NCI-H1105 (cell line): ENCODE measurements at places on chromosomes 12 and 14.

DNA sequence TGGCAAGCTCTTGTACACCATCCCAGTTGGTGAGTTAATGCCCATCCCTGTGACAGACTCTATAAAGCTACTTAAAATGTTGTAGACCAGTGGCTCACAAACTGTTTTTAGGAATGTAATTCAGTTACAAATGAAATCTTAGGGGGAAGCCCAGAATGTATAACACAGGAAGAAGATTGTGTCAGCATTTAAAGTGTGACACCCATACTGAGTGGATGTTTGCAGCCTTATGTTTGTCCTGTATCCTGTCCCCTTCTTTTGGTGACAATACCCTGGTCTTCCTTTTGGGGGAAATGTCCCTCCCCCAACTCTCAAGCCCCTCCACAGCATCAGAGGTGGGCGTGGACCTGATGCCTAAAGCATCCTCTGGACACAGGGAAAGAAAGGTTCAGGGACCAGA lies 47.6 kb upstream of the FAM222A start:
- DNase-seq: no peak

- DNase-seq: no peak
These were observed 128.8 kb downstream of the PAPOLA start for GRCh38 chr14:96631030-96631429.

- DNase-seq: no peak
These were observed 73.6 kb upstream of the RASSF8 start for GRCh38 chr12:25884920-25885234.

DNA sequence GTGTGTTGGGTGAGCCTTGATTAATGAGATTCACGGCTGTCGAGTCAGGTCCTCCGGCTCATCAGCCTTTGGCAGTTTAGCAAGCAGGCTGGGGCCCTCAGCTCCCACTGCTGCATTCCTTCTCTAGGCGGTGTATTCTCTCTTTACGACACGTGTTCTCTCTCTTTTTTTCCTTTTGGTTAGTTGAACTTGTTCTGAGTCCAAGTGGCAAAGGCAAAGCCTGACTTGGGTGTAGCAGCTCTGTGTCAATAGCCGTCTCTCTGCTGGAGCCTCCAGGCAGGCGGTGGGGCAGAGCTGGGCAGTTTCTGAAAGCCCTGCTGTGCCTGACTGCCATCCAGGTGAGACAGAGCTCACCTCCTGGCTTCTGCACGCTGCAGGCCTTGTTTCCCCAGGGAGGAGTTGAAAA lies 46.6 kb downstream of the SUSD6 start:
- no peak for DNase-seq

DNA sequence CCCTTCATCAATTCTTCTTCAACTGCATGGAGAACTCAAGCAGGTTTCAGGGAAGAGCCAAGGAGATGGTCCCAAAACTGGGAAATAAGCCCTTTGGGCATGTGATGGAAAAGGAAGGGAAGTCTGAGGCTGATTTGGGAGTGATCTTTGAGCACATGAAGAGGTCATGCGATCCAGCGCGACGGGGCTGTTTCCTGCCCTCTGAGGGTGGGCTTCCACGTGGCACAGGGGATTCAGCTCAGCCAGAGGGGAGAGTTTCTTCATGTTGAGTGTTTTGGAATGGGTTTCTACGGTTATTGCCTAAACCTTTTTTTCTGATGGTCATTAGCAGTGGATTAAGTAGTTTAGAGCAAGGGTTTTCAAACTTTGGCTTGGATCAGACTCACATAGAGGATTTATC lies 30.2 kb downstream of the GPR68 start:
- DNase-seq: no peak

DNA sequence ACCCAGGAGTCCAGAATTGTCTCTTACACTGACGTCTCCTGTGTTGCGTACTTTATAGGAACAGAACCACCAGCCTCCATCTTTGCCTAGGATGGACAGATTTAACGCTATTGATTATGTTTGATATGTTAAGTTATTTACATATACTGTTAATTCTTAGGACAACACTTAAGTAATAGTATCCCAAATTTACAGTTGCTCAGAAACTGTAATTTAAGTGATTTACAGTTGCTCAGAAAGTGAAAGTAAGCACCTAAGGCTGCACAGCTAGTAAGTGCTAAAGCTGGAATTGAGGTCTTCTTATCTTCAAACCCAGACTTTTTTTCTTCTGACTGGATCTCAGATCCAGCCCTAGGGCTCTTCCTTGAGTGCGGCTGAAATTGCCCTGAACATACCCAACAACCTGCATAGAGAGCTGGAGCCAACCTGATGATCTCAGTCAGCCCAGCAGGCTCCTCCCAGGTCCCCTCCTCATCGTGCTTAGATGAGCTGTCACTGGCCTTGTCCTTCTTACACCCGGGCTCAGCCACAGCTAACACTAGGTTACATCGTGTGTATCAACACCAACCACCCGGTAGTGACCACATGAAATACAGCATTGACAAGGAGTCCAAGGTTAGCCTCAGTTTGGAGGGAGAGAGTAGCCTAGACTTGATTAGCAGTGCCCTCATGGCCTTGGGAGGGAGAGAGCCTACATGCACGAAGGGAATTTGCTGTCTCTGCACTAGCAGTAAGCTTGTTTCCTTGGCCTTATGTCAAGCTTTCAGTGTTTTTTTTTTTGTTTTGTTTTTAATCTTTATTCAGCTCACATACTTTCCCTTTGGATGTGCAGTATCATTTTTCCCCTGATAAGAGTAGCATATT lies 111.1 kb upstream of the ARHGAP5 start:
- no peak for DNase-seq

GRCh38 chr12:124397807-124398577 lies 103.1 kb downstream of the RFLNA start:
- peak; percentile 8 for DNase-seq

DNA sequence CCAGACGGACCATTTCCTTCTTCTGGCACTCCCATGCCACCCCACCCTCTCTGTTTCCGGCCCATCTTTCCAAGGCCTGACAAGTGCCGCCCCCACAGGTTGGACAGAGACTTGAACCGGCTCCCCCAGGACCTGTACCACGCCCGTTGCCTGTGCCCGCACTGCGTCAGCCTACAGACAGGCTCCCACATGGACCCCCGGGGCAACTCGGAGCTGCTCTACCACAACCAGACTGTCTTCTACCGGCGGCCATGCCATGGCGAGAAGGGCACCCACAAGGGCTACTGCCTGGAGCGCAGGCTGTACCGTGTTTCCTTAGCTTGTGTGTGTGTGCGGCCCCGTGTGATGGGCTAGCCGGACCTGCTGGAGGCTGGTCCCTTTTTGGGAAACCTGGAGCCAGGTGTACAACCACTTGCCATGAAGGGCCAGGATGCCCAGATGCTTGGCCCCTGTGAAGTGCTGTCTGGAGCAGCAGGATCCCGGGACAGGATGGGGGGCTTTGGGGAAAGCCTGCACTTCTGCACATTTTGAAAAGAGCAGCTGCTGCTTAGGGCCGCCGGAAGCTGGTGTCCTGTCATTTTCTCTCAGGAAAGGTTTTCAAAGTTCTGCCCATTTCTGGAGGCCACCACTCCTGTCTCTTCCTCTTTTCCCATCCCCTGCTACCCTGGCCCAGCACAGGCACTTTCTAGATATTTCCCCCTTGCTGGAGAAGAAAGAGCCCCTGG lies 1.2 kb upstream of the CMTM5 start:
- DNase-seq: no peak

DNA sequence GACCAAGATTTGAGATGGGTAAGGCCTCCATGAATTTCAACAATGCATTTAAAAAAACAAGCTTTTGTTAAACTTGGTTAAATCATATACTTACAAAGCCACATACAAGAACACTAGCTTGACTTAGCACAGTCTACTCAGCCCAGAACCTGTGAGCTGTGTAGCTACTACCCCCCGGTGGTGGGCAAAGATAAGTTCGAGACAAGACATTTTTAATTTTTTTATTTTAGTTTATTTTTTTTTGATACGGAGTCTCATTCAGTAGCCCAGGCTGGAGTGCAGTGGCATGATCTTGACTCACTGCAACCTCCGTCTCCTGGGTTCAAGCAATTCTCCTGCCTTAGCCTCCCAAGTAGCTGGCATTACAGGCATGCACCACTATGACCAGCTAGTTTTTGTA lies 3.7 kb upstream of the NECAP1 start:
- peak; percentile 23 for DNase-seq

DNA sequence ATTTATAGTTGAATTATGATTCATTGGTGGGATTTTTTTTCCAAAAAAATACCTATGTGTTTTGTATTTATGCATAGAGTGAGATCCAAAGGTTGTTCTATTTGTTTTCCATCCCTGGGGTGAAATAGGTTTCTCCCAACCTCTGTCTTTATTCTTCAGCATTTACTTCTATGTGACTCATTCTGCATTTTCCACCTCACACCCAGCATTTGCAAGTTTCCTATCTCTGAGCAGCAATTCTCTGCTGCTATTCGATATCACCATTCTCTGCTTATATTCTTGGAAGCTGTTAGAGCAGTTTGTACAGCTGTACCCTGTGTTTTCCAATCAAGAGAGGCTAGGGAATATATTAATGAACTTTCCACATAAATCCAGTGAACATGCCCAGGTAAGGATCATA lies 538.9 kb downstream of the SNAPC1 start:
- DNase-seq: no peak

- DNase-seq: no peak
These were observed 25.3 kb downstream of the WDR20 start for GRCh38 chr14:102164965-102165364.

GRCh38 chr12:54037360-54038283 lies 4.8 kb downstream of the HOXC5 start:
- DNase-seq: no peak

- DNase-seq: no peak
These were observed 29.3 kb upstream of the EIF5 start for GRCh38 chr14:103304706-103305105.

- no peak for DNase-seq
These were observed 405.6 kb downstream of the NAV3 start for GRCh38 chr12:78236264-78236663.

DNA sequence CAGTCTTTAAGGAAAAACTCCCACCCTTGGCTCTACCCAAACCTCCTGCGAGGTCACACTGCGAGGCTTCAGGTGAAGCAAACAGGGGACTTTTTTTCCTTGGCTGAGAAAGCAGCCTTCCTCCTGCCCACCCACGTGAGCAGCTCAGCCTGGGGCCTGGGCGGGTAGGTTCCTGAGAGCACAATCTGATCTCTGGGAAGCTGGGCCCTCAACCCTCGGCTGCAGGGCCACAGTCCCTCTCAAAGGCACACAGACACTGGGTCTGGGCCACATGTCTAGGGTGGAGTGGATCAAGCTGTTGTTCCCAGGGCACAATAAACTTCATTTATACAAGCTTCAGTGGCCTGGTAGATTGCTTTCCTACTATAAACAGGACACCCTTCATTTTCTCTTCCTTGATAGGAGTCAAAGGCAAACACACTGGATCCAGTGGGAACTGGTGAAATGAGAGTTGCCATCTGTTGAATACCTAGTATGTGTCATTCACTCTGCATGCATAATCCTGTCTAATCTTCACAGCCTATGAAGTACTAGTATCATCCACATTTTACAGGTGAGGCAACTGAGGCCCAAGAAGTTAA lies 41.3 kb upstream of the PNMA1 start:
- no peak for DNase-seq

DNA sequence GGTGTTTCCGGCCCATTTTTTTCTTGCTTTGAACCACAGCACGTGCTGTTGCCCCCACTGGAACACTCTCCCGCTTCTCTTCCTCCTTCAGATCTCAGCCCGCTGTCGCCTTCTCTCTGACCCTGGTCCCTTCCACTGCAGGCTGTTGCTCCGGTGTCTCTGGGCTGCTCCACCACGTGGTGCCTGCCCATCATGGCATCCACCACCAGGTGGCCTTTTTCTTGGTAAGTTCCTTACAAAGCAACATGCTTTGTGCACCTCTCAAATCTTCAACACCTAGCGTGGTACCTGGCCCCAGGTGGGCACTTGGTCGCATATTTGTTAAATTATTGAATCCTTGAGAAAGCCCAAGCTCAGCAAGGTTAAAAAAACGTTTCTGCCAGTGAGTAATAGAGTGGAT lies 19.1 kb downstream of the TUNAR start:
- DNase-seq: no peak
